ENCODE measurements at places on chromosomes 1 and 21.

DNA sequence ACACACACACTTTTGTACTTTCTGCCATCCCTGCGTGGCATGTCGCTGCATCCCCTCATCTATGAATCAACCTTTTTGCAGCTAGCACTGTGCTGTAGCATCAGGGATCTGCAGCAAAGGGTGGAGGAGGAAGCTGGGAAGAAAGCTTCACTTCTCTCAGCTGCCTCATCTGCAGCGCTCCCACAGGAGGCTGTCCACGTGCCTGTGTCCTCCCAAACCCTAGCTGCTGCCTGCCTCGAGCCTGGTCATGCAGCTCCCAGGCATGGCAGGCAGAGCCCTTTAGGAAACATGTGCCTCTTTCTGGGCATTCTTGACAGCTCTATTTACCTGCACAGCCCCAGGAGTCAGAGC, 262.1 kb upstream of the SGIP1 start:
- no peak for DNase-seq

DNA sequence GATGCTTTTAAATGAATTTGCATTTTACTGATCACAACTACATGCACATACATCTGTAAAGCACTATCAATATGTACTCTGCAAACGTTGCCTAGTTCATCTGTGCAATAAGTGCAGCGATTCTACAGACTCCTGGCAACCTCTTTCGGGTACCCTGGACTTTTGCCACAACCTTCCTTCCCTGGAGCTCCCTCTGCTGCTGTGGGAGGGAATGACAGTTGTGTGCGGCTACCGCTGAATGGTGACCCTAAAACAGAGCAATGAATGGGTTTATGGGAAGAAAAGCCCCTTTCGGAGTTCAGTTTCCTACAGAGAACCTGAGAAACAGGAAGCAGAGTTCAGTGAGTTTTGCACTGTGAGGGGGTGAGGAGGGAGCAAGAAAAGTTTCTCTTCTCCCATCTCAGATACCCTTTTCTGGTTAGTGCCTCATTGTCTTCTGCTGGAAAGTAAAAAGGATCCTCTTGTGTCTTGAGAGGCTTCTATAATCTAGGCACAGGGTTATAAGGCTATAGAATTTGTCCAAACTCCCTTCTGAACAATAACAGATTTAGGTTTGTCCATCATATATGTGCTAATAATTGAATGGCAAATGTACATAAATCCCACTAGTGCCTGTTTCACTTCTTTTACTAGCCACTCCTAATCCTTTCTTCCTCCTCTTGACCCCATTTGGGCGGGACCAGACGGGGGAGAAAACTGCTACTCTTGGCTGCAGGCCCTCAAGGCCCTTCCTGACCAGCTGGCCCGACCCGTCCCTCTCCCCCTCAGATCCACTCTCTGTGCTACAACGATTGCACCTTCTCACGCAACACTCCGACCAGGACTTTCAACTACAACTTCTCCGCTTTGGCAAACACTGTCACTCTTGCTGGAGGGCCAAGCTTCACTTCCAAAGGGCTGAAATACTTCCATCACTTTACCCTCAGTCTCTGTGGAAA, 19.8 kb upstream of the SARS1 start:
- peak; percentile 79 for DNase-seq

- DNase-seq: no peak
Observed at GRCh38 chr1:15703562-15703961, 19.4 kb downstream of the PLEKHM2 start.

DNA sequence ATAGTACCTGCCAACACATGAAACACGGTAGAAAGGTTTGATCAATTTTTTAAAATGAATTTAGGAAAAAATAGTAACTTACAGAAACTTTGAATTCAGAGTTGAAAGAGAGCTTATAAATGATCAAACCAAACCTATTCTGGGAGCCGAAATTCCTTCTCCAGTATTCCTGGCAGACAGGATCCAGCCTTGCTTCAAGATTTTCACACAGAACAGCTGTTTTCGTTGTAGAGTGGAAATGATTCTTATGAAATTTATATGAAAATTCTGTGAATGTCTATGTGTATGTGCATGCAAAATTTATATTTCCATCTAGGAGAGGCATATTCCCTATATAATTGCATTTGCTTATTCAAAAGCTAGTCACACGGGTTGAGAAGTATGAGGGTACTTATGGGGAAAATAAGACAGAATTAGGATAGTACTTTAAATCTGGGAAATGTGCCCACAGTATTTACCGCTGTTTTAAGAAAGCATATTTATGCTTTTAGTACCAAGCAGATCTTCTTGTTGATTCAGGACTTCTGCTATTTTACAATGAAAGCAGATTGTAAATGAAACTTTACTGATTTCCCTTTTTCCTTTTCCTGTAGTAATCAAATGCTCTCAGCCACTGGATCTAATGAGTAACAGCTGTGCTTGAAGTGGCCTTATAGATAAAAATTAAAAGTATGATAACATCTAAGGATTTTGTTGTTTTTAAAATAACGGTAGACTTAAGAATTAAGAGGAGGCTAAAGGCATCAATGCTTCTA, 30.4 kb downstream of the PRRX1 start:
- DNase-seq: no peak

DNA sequence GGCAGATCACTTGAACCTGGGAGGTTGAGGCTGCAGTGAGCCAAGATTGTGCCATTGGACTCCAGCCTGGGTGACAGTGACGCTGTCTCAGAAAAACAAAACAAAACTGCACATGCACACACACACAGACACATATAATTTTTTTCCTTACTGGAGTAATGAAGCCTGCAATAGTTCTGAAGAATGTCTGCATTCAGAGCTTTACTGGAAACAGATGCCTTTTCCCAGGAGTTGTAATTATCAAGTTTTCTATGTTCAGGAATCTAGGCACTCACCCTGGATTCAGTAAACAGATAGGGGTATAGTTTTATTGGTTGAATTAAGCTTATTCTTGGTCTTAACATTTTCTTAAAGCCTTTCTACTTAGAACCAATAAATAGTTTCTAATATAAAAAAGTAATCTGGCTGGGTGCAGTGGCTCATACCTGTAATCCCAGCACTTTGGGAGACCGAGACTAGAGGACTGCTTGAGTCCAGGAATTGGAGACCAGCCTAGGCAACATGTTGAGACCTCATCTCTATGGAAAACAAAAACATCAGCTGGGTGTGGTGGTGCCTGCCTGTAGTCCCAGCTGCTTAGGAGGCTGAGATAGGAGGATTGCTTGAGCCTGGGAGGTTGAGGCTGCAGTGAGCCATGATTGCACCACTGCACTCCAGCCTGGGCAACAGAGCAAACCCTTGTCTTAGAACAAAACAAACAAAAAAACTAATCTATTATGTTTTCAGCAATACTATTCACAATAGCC, 15.8 kb downstream of the SPEN start:
- DNase-seq: no peak

DNA sequence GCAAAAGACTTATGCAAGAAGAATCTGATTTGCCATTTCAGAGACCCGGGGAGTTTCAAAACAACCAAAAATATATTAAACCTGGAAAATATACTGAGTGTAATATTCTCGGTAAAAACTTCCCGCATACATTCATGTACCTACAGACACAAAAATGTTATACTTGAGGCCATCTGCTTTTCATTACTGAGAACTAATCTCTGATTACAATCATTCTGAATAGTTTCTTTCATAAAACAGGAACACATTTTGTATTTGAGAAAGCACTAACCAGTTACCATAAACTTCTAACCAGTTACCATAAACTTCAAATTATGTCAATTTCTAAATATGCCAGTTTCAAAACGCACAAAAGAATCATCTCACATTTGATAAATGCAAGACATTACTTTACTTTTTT, 7.8 kb downstream of the ZNHIT6 start:
- no peak for DNase-seq

- DNase-seq: no peak
Observed at GRCh38 chr1:118032883-118033282, 103.3 kb downstream of the WDR3 start.

GRCh38 chr21:39613041-39613934, 548 bp downstream of the B3GALT5 start:
- DNase-seq: no peak

DNA sequence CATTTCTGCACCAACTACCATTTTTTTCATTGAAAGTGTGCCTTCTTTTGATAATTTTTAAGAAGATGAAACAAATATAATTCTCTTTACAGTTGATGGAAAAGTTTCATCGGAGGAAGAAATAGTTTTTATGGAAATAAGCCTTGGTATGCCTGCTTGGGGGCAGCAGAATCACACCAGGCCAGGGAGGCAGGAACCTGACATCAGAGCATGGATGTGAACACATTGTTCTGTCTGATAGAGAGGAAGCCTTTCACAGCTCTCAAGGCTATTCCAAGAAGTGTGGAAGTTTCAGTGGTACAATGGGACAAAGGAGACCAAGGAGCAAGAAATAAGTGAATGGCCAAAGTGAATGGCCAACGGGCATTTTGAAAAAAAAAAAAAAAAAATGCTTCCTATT, 162.2 kb upstream of the KCNK2 start:
- DNase-seq: no peak

- DNase-seq: no peak
Observed at GRCh38 chr1:34685225-34685624, 69.6 kb upstream of the GJB5 start.

DNA sequence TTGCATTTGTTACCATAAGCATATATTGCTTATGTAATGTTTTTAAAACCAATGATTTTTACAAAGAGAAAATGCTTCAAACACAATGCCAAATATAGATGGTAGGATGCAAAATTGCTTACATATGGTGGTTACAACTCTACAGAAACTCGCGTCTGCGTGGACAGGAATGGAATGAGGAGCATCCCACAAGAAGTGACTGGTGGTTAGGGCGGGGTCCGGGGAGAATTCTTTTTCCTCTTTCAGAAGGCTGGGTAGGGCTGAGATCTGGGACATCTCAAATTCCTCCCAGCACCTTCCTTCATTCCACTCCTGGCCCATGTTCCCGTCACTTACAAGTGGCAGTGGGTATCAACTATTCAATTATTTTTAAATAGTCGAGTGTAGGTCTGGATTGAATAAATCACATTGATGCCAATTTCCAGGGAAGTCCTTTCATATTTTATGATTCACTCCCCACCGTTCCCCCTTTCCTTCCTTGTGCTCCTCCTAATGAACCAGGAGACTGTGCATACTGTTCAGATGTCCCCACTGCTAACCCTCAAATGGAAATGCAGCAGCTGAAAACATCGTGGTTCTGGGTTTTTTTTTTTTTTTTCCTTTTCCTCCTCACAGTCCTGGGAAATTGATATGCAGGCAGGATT, 174.5 kb upstream of the POU3F1 start:
- no peak for DNase-seq

GRCh38 chr1:46526691-46527291, 24.7 kb downstream of the KNCN start:
- DNase-seq: no peak

DNA sequence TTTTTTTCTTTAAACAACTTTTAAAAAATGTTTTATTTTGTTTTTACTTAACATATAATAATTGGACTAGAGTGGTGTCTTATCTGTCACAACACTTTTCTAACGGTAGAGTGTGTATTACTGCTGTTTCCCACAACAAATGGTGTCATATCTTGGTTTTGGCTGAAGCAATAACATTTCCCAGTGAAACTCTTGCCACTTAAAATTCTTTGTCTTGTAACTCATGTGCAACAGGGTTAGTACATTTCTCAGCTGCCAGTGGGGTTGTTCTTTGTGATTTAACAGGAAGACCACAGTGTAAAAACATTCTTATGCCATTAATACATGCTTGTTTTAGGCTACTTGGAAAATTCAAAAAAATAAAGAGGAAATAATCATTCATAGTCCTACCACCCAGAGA, 43.5 kb downstream of the ALPL start:
- no peak for DNase-seq

DNA sequence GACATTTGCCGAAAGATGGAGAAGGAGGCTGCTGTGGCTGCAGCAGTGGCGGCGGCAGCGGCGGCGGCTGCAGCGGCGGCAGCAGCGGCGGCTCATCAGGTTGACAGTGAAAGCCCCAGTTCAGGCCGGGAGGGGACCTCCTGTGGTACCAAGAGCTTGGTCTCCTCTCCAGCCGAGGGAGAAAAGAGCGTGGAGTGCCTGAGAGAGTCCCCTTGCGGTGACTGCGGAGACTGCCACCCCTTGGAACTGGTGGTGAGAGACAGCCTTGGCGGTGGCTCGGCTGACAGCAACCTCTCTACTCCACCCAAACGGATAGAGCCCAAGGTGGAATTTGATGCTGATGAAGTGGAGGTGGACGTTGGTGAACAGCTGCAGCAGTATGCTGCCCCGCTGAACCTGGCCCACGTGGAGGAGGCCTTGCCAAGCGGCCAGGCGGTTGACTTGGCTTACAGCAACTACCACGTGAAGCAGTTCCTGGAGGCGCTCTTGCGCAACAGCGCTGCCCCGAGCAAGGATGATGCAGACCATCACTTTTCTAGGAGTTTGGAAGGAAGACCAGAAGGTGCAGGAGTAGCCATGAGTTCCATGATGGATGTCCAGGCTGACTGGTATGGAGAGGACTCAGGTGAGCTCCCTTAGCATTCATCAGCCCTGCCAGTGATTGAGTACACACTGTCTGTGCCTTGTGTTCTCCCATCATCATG, 6.3 kb downstream of the ZBTB8B start:
- DNase-seq: peak; percentile 53

All from germinal center (tissue), 1 donor.